ENCODE measurements at places on chromosomes 7 and 10.

GRCh38 chr7:75711656-75712514 is 26.9 kb downstream of the HIP1 start:
- no peak for DNase-seq

DNA sequence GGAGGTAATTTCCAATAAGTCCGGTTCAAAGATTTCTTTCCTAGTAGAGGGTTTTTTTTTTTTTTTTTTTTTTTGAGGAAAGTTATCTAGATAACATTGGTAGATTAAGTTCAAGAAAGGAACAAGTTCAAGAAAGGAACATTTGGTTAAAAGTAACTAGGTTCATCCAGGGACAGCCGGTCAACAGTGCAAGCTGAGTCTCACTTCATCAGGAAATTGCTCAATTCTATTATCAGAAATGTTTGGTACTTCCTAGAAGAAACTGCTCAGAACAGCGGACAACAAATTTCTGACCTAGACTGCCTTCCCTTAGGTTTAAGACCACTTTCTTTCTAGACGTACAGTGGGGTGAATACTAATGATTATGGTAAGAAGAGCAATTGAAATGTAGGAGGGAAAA is 3.7 kb upstream of the IL2RA start:
- DNase-seq = no peak

DNA sequence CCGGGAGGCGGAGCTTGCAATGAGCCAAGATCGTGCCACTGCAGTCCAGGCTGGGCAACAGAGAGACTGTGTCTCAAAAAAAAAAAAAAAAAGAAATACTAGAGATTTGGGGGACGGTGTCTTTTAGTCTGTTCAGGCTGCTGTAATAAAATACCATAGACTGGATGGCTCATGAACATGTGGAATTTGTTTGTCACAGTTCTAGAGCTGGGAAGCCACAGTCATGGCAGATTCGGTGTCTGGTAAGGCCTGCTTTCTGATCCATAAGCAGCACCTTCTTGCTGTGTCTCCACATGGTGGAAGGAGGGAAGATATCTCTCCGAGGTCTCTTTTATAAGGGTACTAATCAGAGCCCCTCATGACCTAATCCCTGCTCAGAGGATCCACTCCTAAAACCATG is 102.7 kb upstream of the MKLN1 start:
- DNase-seq = no peak

DNA sequence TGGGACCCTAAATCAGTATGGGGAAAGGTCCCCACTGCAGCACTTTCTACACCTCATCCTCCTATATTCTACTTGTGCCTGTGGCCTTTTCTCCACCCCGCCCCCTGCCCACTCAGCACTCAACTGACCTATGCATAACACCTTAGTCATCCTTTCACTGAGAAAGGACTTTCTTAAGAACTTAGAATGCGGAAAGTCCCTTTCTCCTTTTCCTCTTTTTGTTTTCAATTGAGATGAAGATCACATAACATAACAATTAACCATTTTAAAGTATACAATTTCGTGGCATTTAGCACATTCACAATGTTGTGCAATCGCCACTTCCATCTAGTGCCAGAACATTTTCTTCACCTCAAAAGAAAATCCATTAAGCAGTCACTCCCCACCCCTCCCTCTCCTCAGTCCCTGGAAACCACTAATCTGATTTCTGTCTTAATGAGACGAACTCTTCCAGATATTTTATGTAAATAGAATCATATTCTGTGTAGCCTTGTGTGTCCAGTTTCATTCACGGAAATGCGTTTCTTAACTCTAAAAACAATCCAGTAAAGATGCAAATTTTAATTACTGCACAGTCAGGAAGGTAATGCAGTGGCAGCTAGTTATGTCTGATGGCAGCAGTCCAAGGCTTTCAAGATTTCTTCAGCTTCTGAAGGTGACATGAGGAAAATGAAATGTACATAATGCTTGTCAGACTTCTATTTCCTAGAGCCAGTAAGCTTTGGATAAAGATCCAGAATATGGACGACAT is 41.7 kb downstream of the FAS start:
- no peak for DNase-seq

- DNase-seq = no peak
Observed at GRCh38 chr7:158475036-158475678, 112.5 kb downstream of the PTPRN2 start.

- no peak for DNase-seq
Observed at GRCh38 chr10:90575125-90575524, 282.7 kb downstream of the HTR7 start.

DNA sequence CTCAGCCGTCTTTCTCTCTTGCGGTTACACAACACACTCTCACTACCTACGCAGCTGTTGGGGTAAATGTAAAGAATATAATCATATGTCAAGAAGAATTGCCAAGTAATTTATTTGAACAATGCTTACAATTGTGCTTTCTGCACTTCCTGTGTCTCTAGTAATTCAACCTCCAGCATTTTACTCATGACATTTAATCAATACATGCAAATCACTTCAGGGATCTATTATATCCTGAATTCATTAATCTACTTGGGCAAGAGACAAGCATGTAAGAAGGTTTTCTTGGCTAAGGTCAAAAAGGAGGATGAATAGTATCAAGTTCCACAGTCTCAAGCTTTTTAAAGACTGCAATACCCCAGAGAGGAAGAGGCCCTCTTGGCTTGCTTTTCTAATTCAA is 562.9 kb upstream of the ADARB2 start:
- no peak for DNase-seq

DNA sequence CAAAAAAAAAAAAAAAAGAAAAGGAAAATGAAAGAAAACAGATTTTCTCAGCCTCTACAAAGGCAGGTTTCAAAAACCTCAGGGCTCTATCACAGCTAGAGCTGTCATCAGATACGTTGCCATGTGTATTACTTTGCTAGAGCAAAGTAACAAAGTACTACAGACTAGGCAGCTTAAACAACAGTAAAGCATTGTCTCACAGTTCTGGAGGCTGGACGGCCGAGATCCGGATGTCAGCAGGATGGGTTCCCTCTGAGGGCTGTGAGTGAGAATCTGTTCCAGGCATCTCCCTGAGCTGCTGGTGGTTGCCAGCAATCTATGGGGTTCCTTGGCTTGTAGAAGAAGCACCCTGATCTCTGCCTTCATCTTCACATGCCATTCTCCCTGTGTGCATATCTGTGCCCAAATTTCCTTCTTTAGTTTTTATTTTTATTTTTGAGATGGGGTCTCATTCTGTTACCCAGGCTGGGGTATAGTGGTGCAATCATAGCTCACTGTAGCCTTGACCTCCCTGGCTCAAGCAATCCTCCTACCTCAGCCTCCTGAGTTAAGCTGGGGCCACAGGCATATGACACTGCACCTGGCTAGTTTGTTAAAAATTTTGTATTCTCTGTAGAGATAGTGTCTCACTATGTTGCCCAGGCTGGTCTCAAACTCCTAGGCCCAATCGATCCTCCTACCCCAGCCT is 48.9 kb upstream of the KDM7A start:
- no peak for DNase-seq

- no peak for DNase-seq
Observed at GRCh38 chr7:139242741-139243281, 11.8 kb downstream of the UBN2 start.

DNA sequence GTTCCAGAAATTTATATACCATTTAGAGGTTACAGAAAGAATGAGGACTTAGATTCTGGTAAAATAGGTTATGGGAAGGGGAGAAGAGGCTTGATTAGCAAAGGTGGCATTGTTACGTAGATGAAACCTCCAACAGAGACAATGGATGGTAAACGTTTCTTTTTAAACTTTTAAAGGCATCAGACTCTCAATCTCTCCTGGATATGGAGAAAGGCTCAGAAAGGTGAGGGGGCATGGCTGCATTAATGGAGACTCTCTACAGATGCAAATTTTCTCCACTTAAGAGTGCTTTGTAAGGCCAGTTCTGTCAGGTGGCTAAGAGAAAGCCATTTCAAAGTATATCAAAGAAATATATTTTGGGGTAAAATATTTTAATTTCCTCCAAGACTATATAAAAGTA is 240.9 kb upstream of the PTER start:
- no peak for DNase-seq

- no peak for DNase-seq
Observed at GRCh38 chr7:30915005-30915601, 3.5 kb downstream of the AQP1 start.

- no peak for DNase-seq
Observed at GRCh38 chr7:49927631-49928030, 154.2 kb downstream of the VWC2 start.

DNA sequence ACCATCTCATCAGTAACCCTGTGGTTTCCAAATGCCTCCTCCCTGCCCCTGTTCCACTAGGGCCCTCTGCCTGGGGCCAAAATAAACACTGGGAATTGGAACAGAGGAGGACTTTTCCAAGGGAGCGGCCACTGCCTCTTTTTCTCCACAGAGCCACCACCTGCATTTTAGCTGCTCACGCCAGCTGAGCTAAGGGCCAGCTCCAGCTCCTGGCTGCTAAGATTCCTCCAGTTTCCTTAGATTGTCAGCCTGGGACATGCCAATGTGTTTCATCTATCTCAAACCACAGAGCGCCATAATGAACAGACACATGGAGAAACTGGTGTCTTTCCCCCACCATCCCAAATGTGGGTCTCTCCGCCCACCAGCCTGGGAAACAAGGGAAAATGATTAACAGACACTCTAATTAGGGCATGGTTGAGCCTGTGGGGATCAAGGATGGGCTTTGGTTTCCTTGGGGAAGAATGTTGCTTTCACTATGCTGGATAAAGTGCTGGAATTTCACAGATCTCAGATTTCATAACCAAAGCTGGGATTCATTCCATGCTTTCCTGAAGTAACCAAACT is 52.2 kb downstream of the ASB13 start:
- DNase-seq = peak; percentile 72

- DNase-seq = no peak
Observed at GRCh38 chr7:33862946-33863814, 42.2 kb upstream of the BMPER start.

DNA sequence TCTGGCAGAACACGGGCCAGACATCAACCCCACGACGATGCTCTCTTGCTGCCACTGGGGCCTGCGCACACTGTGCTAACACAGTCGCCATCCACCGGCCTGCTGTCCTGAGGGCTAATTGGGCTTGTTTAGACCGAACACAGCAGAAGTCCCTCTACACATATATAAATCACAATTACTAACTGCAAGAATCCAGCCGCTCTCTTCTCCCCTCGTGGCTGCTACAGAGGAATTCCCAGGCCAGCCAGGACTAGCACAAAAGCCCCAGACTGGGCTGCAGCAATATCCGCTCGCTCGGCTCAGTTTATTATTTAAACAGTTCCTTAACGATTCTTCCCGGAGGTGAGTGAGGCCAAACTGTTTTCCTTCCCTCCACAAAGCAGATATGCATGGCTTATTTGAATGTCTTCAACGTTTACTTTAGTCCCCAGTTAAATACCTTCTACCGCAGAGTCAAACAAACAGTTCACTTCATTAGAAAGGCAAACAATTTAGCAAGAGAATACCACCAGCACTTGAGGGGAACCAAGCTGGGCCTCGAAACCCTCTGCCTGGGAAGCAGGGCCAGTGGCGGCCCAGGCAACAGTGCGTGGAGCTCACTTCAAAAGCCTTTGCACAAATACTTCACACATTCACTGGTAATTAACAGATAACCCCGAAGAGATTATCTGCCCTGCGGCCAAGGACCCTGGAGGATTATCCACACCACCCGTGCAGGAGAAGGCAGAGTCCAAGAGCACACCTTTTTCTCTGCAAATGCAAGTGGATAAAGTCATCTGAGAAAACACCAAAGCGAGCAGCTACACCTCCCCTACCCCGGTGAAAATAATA is 145.3 kb downstream of the GLI3 start:
- DNase-seq = no peak

DNA sequence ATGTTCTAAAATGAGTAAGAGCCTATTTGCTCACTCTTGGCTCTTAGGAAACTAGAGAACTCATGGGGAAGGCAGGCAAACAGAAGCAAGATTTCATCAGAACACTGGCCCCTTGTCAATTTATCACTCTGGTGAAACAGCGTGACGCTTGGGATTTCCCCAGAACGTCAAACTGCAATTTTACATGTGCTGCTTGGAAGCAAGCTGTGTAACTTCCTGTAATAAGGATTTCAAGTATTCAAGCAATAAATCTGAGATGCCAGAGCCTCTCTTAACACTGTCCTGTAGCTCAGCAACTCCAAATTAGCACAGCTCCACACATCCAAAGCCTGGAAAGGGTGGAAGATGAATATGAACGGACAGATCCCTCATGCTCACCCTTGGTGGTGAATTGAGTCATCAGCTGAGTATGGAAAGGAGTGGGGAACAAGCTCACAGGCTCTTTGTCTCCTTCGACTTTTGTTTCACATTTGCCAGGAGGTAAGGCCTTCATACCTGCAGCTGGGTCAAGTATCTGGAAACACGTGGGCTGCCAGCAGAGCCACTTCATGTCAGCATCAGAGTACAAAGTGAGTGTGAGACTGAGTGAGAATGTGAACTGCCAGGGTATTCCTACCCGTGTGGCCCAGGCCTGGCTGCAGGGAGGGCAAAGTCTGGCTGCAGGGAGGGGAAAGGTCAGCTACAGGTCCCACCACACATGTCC is 140.4 kb upstream of the NAMPT start:
- DNase-seq = no peak

GRCh38 chr7:28605427-28606085 is 193.2 kb downstream of the CREB5 start:
- DNase-seq = peak; percentile 29

GRCh38 chr10:21791276-21791675 is 212.3 kb downstream of the DNAJC1 start:
- no peak for DNase-seq

GRCh38 chr10:103224133-103224532 is 21.6 kb upstream of the RPEL1 start:
- no peak for DNase-seq

- DNase-seq = no peak
Observed at GRCh38 chr10:62454687-62455397, 80.7 kb downstream of the ZNF365 start.

- DNase-seq = no peak
Observed at GRCh38 chr7:4707217-4707741, 25.2 kb downstream of the FOXK1 start.

DNA sequence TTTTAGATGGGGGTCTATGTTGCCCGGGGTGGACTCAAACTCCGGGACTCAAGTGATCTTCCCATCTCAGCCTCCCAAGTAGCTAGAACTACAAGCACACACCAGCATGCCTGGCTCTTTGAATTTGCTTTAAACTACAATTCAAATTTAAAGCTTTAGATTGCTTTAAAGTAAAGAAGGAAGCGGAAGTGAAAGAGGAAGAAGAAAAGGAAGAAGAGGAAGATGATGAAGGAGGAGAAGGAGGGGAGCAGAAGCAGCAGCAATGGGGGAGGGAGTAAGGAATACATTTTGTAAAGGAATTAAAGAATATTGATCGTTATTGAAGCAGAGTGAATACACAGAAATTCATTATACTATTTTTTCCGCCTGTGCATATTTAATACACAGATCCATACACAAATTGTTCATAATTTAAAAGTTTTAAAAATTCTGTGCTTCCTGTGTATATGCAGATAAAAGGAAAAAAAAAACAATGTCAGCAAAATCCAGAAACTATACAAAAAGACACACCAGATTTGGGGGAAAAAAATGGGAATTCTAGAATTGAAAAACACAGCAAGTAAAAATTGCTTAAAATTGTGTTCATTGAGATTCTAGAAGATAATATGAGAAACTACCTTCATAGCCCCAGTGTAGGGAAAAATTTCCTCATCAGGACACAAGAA is 60.8 kb upstream of the KCNMA1 start:
- no peak for DNase-seq
